ENCODE measurements at places on chromosomes 2 and 18.

DNA sequence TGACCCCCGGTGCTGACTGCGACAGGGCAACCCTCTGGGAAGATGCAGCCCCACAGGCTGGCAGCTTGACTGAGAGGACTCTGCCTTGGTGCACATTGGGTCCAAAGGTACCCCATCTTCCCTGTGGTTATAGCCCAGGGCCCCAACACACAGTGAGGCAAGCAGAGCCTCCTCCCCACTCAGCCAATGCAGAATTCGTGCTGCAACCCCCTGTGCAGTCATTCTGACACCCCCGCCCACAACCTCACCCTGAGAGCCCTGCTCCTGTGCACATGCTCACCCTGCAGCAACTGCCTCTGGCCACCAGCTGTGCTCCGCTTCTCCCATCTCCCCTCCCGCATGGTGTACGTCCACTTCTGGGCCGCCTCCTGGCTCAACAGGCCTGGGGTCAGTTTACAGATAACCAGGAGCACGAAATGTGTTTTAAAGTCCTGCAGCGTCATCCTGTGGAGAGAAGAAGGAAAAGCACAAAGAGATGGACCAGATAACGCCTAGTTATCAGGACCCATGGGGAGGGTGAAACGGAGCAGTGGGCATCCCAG, 24.4 kb downstream of the CAPN14 start:
- no peak for DNase-seq

GRCh38 chr18:59460072-59460420, 101.0 kb upstream of the LMAN1 start:
- DNase-seq = no peak

- DNase-seq = no peak
Measured at GRCh38 chr2:156489195-156489594, 53.0 kb downstream of the GPD2 start.

- DNase-seq = no peak
Measured at GRCh38 chr2:241358470-241358869, 2.4 kb downstream of the FARP2 start.

- DNase-seq = no peak
Measured at GRCh38 chr18:52437161-52437560, 97.2 kb downstream of the DCC start.

DNA sequence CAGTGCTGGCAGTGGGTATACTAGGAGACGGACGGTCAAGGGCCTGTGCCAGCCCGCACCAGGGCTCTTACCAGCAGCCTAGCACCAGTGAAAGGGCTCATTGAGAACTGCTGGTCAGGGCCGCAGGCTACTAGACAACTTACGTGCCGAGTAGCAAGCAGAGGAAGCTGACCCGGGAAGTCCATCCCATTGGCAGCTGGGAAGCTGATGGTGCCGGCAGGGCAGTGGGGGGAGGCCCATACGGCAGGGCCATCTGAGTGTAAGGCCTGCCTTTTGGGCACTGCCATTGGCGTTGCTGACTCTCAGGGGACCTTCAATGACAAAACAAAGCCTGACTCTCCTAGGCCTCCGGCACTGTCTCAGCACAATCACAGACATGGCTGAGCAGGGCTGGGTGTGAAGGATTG, 20.6 kb downstream of the EFR3B start:
- DNase-seq = no peak

DNA sequence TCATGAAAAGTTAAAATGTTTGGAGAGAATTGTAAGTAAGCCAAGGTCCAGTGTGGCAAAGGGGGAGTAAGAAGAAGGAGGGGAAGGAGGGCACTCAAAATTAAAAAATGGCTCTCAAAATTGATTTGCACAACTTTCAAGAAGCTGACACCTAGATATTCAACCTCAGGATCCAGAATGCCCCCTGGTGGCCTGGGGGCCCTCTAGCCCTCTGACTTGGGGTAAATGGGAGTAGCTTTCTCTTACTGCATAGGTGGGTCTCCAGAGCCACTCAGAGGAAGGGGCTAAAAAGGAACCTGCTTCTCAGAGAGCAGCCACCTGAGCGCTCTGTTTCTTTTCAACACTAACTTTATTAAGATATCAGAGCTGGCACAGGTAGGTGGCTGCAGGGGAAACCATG, 968.5 kb downstream of the BCL11A start:
- no peak for DNase-seq

GRCh38 chr2:192124571-192124970, 70.2 kb downstream of the TMEFF2 start:
- DNase-seq = no peak
